ENCODE measurements at places on chromosomes 5 and 9.

GRCh38 chr5:149489605-149490037 lies 61.6 kb downstream of the CSNK1A1 start:
- no peak for DNase-seq

- DNase-seq, result no peak
Observed at GRCh38 chr5:173712609-173713175, 96.2 kb upstream of the BOD1 start.

GRCh38 chr9:109805050-109805449 lies 25.1 kb downstream of the PALM2AKAP2 start:
- no peak for DNase-seq

DNA sequence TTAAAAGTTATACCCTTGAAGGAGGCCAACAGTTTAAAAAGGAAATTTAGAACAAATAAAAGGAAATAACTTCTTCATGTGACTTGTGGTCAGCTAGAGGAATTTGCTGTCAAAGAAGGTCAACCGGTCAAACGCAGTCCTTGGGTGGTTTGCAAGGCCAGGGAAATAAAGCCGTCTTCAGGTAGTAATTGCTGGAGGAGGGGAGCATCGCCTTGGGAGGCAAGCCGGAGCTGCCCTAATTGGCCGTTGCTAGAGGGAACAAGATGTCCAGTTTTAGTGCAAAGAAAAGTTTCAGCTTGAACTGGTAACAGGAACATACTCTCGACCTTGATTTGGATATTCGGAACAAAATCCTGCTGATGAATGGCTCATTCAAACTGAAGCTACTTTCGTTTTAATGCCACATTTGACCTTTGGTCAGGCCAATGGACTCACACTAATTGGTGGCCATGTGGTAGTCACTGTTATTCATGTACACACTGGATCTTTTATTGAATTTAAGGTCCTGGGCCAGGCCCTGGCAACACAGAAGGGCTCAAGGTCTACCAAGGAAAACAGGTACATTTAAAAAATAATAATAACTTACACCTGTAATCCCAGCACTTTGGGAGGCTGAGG lies 47.0 kb upstream of the MYO10 start:
- DNase-seq, result no peak

- DNase-seq, result no peak
Observed at GRCh38 chr5:63131626-63132285, 553.1 kb downstream of the LRRC70 start.

- DNase-seq, result no peak
Observed at GRCh38 chr5:82211855-82212572, 66.1 kb downstream of the RPS23 start.

- no peak for DNase-seq
Observed at GRCh38 chr9:128309551-128309950, 12.7 kb downstream of the TRUB2 start.

DNA sequence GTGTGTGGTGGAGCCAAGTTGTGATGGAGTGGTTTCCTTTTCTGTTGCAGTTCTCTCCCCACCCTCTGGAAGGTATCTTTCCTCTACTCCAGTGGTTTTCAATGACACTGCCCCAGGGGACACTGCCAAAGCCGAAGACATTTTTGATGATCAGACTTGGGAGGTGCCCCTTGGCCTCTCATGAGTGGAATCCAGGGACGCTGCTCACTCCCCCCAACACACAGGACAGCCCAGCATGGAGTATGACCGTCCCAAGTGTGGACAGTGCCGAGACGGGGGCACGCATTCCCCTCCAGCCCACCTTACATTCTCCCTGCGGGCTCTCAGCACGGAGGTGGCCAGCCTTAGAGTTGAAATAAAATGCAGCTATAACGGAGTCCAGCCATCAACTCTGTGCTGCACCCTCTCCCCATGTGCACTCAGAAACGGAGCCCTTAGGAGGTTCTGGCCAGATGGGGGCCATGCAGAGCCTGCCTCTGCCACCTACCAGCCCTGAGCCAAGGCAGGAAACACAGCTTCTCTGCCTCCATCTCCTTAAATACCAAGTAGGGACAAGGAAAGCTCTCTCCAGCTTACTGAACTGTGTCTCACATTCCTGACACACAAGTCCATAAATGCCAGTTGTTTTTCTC lies 150.8 kb downstream of the ROR2 start:
- DNase-seq, result no peak

DNA sequence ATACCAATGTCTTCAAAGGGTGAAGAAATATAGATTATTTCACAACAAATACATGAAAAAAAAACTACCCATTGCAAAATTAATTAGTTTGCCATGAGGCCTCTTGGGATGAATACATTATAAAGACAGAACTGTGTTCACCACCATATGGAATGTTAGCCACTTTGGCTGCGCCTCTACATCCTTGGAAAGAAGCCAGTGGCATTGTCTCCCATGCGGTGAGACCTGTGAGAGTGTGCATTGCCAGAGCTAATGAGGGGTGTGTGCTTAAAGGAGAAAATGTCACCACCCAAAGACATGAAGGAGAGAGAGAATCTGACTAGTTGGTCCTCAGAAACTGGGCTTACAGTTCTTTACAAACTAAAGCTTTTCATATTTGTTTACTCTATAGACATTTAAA lies 110.6 kb downstream of the PLPPR1 start:
- DNase-seq, result no peak

GRCh38 chr5:59661954-59662615 lies 231.4 kb downstream of the PDE4D start:
- no peak for DNase-seq

DNA sequence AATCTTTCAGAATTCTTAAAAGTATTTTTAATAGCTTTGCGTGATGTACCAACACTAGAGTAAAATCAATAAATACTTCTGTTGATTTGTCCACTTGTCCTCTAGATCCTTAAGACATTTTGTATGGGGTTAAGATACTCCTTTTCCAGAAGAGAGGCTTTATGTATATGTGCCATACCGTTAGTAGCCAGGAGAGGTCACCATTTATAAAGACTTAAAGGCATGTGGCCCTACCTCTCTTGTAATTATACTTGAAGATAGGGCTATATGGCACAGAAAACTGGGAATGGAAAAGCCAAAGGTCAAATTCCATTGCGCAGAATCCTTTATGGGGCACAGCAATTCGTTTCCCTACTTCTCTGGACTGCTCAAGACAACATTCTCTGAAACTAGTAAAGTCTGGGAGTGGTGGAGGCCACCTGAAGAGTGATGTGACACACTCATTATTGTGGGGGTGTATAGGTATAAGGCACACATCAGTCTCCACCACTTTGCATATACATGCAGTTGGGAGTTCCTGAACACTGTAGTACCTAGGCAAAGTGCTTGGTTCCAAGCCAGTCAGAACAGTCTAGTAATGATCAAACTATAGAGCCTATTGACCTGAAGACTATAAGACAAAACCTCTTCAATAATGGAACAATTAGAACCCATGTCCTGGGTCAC lies 140.1 kb upstream of the FBXL17 start:
- DNase-seq, result no peak

DNA sequence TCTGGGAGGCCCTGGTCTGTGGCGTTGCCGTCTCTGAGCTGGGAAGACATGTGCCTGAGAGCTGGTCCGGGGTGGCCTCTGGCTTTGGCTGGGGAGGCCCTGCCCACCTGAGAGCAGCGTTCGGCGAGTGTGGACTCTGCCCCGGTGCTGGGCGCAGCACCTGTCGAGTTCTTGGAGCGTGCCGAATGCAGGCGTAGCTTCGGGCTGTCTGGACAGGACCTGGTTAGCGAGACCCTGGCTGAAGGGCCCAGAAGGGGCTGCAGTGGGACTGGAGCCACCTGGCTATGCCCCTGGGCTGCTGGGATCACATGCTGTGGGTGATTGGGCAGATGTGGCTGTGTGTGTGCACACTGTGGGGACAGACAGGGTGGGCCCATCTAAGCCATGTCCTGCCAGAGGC lies 56.5 kb downstream of the RXRA start:
- no peak for DNase-seq

GRCh38 chr5:143147383-143147782 lies 256.1 kb downstream of the NR3C1 start:
- DNase-seq, result no peak
